Type B pancreatic cell (in vitro differentiated cells): ENCODE measurements at places on chromosomes 7 and 10. TPM values are rescaled to one million over a fixed set of nuclear protein-coding genes. Genes with fewer than 3 reads are reported as not detected.

The CUZD1 gene
- 0.86 TPM in 1 of 2 replicates, not detected in the other for total RNA-seq

The ATOH7 gene
- 0.31 and 0.60 TPM in 2 replicates for total RNA-seq

The NUTM2E gene
- 0.86 and 1.7 TPM in 2 replicates for total RNA-seq

The OR6V1 gene
- total RNA-seq, result not detected in 2 replicates

The INHBA gene
- total RNA-seq, result 19.9 and 29.3 TPM in 2 replicates

The ITPRID1 gene
- 0.07 and 0.14 TPM in 2 replicates for total RNA-seq

The PRSS2 gene
- 20.4 and 272 TPM in 2 replicates for total RNA-seq

The UNC5B gene
- 16.3 and 22.4 TPM in 2 replicates for total RNA-seq

The NXPH1 gene
- 0.29 and 0.33 TPM in 2 replicates for total RNA-seq

GRCh38 chr10:91672021-91672608 lies 39.2 kb upstream of the PPP1R3C start:
- DNase-seq, result no peak

GRCh38 chr10:129273860-129274259 lies 193.2 kb upstream of the MGMT start:
- DNase-seq, result no peak

DNA sequence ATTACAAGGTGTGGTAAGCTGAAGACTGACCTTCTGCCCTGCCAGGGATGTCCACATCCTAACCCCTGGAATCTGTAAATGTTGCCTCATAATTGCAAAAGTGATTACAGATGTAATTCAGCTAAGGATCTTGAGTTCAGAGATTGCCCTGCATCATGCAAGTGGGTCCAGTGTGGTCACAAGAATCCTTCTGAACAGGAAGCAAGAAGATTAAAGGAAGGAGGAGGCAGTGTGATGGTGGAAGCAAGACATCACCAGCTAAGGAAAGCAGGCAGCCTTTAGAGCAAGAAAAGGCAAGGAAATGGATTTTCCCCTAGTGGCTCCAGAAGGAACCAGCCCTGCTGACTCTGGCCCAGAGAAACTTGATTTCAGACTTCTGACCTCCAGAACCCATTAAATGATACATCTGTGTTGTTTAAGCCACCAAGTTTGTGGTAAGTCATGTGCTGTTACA lies 78.1 kb downstream of the USP6NL start:
- no peak for DNase-seq

DNA sequence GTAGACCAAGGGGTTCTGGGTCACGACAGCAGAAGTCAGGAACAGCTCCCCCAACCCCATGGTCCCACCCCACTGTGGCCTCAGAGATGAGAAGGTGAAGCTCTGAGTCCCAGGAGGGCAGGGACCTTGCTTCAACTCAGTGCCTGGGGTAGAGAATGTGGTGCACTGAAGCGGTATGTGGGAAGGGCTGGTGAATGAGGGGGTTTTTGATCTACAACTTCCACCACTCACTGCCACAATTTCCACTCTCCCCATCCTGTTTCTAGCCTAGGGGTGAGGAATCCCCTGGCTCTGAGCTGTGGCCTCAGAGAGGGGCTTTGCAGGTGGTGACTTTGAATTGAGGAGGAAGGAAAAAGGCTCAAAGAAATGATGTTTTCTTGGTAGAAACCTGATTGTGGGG lies 44.9 kb upstream of the TOMM7 start:
- DNase-seq, result no peak

DNA sequence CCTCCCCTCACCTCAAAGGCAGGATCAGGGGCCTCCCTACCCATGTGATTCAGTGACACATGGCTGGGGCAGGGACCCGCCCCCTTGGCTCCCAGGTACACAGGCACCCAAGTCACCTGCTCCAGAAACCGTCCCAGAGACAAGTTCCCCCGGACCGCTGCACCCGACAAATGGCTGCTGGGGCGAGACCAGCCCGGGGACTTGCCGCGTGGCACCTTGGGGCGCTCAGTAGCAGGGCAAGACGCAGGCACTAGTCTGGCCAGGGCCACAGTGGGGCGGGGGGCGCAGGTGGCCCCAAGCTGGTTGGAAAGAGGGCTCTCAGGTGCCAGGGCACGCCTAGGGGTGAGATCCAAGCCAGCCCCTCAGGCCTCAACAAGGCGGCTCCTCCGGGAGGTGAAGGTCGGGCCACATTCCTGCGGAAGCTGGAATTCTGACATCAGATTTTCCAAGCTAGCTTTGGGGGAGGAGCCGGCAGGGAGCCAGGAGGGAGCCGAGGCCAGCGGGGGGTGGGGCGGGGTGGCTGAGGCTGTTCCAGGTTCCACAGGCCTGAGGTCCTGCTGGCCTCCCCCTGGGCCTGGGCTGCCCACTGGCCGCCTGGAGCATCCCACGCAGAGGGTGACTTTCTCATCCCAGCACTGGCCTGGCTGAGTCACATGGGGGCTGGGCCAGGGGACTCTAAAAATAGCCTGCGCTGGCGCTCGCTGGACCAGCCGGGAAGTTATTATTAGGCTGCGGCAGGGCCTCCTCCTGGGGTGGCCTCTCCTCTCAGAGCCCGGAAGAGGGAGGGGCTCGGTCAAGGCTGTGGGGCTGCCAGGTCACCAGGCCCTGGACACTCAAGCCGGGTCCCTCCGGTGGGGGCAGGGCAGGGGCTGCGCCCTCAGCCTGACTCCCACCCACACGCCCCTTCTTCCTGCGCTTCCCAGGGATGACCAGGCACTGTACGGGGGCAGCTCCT lies 20.5 kb upstream of the INPP5A start:
- DNase-seq, result no peak

DNA sequence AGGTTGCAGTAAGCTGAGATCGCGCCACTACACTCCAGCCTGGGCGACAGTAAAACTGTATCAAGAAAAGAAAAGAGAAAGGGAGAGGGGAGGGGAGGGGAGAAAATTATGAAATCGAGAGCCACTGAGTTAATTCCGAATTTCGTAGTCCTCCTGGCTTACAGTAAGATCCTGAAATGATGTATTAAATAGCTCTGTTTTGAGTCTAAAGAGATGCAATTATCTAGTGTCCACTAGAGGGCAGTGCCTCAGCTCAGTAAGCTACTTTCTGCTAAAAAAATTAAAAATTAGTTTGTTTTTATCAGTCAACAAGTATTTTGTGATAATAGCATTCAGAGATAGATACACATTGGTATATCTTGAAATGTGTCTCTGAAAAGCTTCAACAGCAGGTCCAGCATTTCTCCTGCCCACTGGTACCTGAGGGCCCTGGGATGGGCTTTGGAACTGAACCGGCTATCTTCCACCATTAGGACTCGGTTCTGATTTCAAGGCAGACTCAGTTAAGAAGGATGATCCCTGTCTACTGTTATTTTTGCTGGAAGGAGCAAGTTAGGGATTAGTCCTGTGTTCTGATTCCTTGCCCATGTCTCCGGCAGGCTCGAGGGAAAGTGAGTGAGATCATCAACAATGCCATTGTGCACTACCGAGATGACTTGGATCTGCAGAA lies 19.5 kb downstream of the TSPAN33 start:
- no peak for DNase-seq

- no peak for DNase-seq
These were observed 34.5 kb downstream of the MAD1L1 start for GRCh38 chr7:2198206-2198605.

DNA sequence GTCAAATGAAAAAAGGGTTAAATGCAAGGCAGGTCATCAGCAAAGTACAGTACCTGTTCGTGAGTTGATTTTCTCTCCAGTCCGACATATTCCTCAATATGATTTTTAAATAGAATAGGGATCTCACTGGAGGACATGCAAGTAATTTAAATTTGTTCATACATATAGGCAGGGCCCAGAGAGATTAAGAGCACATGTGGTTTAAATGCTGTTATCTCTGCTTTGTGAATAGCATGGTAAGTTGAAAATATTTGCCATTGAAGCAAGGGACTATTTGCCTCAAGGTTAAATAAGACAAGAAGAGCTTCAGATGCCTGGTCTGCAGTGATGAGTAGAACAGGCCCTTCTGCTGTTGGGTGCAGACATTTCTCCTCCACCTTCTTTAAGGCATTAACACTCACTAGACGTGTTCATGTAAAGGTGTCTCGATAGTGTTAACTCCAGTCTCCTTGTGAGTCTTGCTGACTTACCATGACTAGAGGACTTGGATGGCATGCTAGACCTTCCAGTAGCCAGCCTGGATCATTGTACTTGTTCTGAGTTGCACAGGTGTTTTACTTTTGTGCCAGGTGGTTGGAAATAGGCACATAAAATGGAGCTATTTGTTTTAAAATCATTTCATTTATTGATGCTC lies 15.6 kb upstream of the AKR1C3 start:
- no peak for DNase-seq

- DNase-seq, result no peak
These were observed at the start of gene HOXA9 for GRCh38 chr7:27165089-27165995. TSS of gene HOXA9 (minus strand) at chr7:27165537. CDS start at chr7:27165457, 80 bp downstream.

- DNase-seq, result no peak
These were observed 54.4 kb downstream of the PRKCQ start for GRCh38 chr10:6525599-6526165.

GRCh38 chr10:124345521-124345920 lies 73.2 kb downstream of the OAT start:
- DNase-seq, result no peak

DNA sequence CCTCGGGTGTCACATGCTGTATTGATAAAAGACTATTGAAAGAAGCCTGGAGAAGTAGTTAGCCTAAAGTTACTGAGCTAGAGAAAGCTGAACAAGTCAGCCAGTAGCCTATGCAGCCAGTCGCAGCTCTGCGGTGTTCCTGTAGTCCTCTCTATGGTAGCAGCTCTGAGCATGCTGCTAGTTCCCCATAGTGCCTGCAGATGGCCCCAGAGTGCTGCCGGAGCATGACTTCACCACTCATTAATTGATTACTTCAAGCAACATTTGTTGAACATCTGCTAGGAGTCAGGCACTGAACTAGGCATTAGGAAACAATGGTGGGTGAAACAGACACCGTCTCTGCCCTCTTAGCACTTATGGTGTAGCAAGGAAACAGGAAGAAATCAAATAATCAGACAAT lies 422.7 kb downstream of the SORCS3 start:
- DNase-seq, result no peak

DNA sequence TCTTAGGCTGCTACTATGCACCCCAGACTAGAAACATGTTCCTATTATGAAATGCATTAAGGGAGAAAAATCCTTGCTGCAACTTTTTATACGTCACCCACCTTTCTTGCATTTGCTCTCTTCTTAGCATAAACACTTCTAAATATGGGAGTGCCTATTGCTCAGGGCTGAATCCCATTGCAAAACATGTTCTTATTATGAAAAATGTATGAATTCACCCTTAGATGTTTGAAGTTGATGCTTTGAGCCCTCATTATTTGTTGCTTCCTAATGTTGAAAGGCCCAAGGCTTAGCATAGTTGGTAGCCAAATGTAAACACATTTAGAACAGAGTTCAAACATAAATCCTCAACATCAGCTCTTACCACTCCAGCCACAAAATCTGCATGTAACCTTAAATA lies 52.8 kb downstream of the BMPER start:
- no peak for DNase-seq

GRCh38 chr10:115030483-115031200 lies 62.5 kb upstream of the ATRNL1 start:
- no peak for DNase-seq

DNA sequence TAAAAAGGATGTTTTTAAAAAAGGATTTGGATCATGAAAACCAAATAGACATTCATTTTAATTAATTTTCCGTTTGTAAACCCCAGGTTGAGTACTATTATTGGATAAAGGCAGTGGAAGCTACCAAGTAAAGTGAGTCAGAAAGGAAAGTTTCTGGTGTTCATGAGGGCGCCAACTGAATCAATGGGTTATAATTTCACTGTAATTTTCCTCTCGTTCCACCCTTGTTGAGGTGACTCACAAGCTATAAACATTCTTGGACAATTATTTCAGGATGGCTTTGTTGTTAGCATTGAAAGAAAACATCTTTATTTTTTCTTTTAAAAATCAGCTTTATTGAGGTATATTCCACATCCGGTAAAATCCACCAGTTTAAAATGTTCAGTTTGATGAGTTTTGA lies 5.1 kb upstream of the FAM133B start:
- no peak for DNase-seq

GRCh38 chr10:102678842-102679289 lies 34.6 kb downstream of the TRIM8 start:
- no peak for DNase-seq

- DNase-seq, result no peak
These were observed 52.5 kb upstream of the WNT16 start for GRCh38 chr7:121276313-121276712.

DNA sequence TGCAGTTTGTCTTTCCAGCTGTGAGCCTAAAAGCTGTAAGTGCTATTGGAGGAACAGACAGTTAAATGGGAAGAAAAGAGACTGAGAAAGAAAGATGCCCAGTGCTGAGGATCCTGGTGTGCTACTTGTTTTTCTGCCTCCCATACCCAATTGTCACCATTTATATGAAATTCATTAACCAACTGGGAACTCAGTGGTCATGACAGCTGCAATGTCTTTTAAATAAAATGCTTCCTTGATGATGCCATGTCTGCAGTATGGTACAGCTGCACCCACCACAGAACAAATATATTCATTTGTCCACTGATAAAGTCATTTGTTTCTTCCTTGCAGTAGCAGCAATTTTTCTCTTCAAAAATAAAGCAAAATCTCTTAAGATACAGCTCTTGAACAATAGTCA lies 15.6 kb upstream of the RTKN2 start:
- DNase-seq, result no peak

GRCh38 chr7:17463511-17464085 lies 165.1 kb downstream of the AHR start:
- no peak for DNase-seq

GRCh38 chr7:22231806-22232205 lies 125.1 kb downstream of the RAPGEF5 start:
- no peak for DNase-seq
